ENCODE measurements at places on chromosomes 3 and 15. TPM values are rescaled to one million over a fixed set of nuclear protein-coding genes. Genes with fewer than 3 reads are reported as not detected.

LYZL4 gene
- not detected for polyA plus RNA-seq

FOXL2 gene
- not detected for polyA plus RNA-seq

ZNF662 gene
- 23.4 TPM for polyA plus RNA-seq

SERINC4 gene
- 0.42 TPM for polyA plus RNA-seq

DNA sequence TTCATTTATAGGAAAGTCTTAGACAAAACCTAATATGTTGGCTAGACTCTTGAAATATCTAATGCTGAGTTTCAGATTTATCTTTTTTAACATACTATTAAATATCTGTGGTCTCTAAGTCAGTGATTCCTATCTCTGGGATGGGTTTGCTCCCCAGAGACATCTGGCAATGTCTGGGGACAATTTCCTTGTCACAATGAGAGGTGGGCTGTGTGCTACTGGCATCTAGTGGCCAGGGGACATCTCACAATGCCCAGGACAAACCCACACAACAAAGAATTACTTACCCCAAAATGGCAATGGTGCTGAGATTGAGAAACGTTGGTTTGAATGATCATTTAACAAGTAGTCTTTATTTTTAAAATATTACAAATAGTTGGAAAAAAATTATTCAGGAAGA, 602.1 kb downstream of the MAGI1 start:
- no peak for DNase-seq
- peaks cover 38% of the 10 kb centered on the region for H3K36me3 ChIP-seq
- H3K27me3 ChIP-seq, result no peaks in the 10 kb centered on the region
- H3K4me3 ChIP-seq, result no peak overlapping the region
- no peak overlapping the region for H3K27ac ChIP-seq

DNA sequence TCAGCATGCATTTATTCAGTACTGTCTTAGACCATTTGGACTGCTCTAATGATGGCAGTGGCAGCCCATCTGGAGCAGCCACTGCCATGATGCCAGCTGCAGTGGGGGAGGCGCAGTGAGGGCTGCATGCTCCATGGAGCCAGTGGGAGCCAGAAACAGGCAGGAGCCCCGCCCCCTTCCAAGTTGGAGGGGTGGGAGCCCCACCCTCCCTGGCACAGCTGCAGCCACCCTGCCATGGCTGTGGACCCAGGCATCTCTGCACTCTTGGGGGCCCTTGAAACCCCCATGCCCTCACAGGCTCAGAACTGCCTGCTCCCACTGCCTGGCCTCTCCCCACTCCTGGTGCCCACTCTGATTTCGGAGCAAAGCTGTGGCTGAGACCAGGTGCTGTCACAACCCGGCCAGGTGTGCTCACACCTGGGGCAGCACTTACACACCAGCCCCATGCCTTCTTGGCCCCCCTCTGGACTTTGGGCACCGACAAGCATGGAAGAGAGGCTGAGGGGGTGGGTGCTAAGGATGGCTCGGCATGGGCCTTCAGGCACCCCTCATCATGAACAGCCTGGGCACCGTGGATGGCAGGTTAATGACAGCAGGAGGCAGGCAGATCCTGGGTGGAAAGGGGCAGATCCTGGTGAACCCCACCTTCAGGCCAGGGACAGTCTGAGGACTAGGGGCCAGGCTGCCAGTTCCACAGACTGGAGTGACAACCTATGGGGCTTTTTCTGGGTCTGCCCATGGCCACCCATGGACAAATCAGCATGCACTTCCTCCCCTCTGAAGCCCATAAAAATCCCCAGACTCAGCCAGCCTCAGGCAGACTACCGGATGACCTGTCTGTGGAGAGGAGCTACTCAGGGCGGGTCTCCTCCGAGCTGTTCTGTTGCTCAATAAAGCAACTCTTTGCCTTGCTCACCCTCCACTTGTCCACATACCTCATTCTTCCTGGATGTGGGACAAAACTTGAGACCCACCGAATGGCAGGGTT, 18.3 kb downstream of the TBC1D21 start:
- no peak overlapping the region for H3K27ac ChIP-seq
- no peaks in the 10 kb centered on the region for H3K36me3 ChIP-seq
- H3K4me1 ChIP-seq, result no peaks in the 10 kb centered on the region
- H3K27me3 ChIP-seq, result no peaks in the 10 kb centered on the region
- H3K4me3 ChIP-seq, result no peak overlapping the region

- H3K27me3 ChIP-seq, result no peaks in the 10 kb centered on the region
- no peaks in the 10 kb centered on the region for H3K36me3 ChIP-seq
- no peak overlapping the region for H3K4me3 ChIP-seq
- no peaks in the 10 kb centered on the region for H3K4me1 ChIP-seq
- H3K27ac ChIP-seq, result no peak overlapping the region
- no peak for DNase-seq
These were observed 230.7 kb downstream of the SATB1 start for GRCh38 chr3:18194431-18194830.

AHSG gene
- 1.8 TPM for polyA plus RNA-seq

- no peak overlapping the region for H3K27ac ChIP-seq
- no peaks in the 10 kb centered on the region for H3K36me3 ChIP-seq
- no peaks in the 10 kb centered on the region for H3K4me1 ChIP-seq
- no peak overlapping the region for H3K4me3 ChIP-seq
- H3K27me3 ChIP-seq, result no peaks in the 10 kb centered on the region
These were observed 387.0 kb downstream of the TUSC7 start for GRCh38 chr3:117096549-117096948.

- H3K4me1 ChIP-seq, result no peaks in the 10 kb centered on the region
- no peak overlapping the region for H3K27ac ChIP-seq
- no peaks in the 10 kb centered on the region for H3K36me3 ChIP-seq
- H3K27me3 ChIP-seq, result peaks cover 28% of the 10 kb centered on the region
- DNase-seq, result no peak
These were observed 21.0 kb downstream of the DUOX2 start for GRCh38 chr15:45093013-45093412.

GRCh38 chr3:9957214-9957613, 5.0 kb upstream of the PRRT3 start:
- no peaks in the 10 kb centered on the region for H3K4me1 ChIP-seq
- no peak overlapping the region for H3K4me3 ChIP-seq
- no peak for DNase-seq
- H3K27ac ChIP-seq, result no peak overlapping the region

DNA sequence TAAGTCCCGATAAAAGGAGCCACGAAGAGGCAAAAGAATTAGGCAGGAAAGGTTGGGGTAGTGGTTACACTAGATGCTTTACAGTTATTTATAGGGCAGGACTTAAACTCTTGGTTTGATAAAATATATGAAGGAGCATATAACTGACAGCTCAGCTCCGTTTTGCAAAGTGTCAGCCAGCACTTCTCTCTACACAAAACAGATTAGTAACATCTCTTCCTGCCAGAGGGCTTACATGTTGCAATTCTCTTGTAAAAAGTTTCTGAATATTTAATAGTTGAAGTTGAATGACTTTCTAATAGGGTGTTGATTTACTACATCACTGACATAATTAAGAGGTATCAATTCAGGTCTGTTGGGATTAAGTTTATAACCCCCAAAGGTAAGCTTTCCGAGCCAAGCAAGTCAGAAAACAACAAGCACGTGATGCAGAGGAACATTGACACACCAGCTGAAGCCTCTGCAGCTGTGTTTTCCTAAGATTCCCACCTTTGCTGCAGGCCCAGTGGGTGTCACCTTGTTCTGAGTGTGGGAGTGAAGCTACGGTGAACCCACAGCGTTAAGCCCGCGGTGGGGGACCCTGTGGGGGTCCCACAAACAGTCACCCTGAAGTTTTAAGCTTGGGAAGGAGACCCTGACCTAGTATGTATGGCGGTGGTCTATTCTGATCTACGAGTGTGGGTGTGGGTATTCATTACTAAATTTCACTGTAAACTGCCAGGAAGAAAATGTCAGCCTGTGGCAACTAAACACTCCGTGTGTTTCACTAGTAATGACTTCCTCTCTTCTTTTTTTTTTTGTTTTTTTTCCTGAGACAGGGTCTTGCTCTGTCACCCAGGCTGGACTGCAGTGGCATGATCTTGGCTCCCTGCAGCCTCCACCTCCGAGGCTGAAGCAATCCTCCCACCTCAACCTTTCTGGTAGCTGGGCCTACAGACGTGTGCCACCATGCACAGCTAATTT, 22.0 kb upstream of the ATP13A3 start:
- H3K4me1 ChIP-seq, result peaks cover 7% of the 10 kb centered on the region
- no peak overlapping the region for H3K27ac ChIP-seq
- H3K36me3 ChIP-seq, result peaks cover 2% of the 10 kb centered on the region
- no peak overlapping the region for H3K4me3 ChIP-seq
- no peaks in the 10 kb centered on the region for H3K27me3 ChIP-seq
- no peak for DNase-seq

DNA sequence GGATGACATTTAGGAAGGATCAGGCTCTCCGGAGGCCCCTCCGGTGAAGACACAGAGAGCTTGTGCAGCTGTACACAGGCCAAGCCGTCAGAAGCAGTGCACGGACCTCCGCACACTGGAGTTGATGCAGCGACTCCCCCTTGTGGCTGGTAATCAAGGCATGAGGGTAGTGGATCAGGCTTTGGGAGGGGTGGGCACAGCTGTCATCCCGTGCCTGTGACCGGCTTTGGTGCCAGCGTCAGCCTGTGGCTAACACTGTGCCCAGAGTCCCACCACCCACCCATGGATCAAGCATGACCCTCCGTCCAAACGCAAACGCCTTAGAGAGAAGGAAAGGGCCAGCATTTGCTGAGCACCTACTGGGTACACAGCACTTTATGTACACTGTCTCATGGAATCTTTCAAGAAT, 8.2 kb upstream of the GRIP2 start:
- H3K4me1 ChIP-seq, result peaks cover 8% of the 10 kb centered on the region
- no peaks in the 10 kb centered on the region for H3K36me3 ChIP-seq
- DNase-seq, result peak; percentile 50
- no peak overlapping the region for H3K27ac ChIP-seq
- no peak overlapping the region for H3K4me3 ChIP-seq

GRK7 gene
- polyA plus RNA-seq, result not detected

- no peaks in the 10 kb centered on the region for H3K36me3 ChIP-seq
- H3K27ac ChIP-seq, result no peak overlapping the region
- H3K27me3 ChIP-seq, result no peaks in the 10 kb centered on the region
- H3K4me3 ChIP-seq, result no peak overlapping the region
- DNase-seq, result no peak
These were observed 86.3 kb upstream of the TCF12 start for GRCh38 chr15:56832125-56832524.

HAUS2 gene
- 16.5 TPM for polyA plus RNA-seq

GRCh38 chr15:92075764-92076163, 222.3 kb downstream of the SLCO3A1 start:
- H3K36me3 ChIP-seq, result no peaks in the 10 kb centered on the region
- H3K27ac ChIP-seq, result no peak overlapping the region
- H3K4me3 ChIP-seq, result no peak overlapping the region
- peaks cover 2% of the 10 kb centered on the region for H3K4me1 ChIP-seq
- no peak for DNase-seq
- no peaks in the 10 kb centered on the region for H3K27me3 ChIP-seq

- DNase-seq, result no peak
- H3K4me3 ChIP-seq, result no peak overlapping the region
- no peak overlapping the region for H3K27ac ChIP-seq
- H3K4me1 ChIP-seq, result no peaks in the 10 kb centered on the region
These were observed 14.2 kb upstream of the ZBTB20 start for GRCh38 chr3:115161168-115161834.

DNA sequence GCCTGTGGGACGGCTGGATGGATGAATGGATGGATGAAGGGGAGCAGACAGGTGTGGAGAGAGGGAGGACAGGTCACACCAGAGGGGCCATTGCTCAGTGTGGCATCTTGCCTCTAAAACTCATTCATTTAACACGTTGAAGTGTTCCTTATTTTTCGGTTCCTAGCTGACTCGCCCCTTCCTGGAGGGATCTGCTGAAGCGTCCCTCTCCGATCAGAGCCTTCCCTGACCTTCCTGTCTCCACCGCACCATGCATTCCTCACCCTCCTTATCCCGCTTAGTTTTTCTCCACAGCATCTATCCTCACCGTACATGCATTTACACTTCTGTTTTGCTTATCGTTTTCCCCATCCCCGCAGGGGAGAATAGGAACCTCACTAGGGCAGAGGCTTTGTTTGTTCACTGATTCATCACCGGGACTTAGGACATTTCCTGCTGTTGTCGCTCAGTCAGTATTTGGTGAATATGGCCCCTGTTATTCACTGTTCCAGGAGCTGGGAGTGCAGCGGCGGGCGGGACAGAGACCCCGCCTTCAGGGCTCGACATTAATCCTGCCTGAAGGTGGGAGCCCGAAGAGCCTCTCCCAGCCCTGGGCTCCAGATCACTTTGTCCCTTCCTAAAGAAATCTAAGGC, 32.0 kb downstream of the FOXL2 start:
- H3K36me3 ChIP-seq, result no peaks in the 10 kb centered on the region
- peak overlapping the region; percentile 79 for H3K4me3 ChIP-seq
- H3K27ac ChIP-seq, result peak overlapping the region; percentile 93
- H3K27me3 ChIP-seq, result no peaks in the 10 kb centered on the region
- H3K4me1 ChIP-seq, result peaks cover 6% of the 10 kb centered on the region
- DNase-seq, result peak; percentile 62

AP3B2 gene
- polyA plus RNA-seq, result 10.2 TPM

DNA sequence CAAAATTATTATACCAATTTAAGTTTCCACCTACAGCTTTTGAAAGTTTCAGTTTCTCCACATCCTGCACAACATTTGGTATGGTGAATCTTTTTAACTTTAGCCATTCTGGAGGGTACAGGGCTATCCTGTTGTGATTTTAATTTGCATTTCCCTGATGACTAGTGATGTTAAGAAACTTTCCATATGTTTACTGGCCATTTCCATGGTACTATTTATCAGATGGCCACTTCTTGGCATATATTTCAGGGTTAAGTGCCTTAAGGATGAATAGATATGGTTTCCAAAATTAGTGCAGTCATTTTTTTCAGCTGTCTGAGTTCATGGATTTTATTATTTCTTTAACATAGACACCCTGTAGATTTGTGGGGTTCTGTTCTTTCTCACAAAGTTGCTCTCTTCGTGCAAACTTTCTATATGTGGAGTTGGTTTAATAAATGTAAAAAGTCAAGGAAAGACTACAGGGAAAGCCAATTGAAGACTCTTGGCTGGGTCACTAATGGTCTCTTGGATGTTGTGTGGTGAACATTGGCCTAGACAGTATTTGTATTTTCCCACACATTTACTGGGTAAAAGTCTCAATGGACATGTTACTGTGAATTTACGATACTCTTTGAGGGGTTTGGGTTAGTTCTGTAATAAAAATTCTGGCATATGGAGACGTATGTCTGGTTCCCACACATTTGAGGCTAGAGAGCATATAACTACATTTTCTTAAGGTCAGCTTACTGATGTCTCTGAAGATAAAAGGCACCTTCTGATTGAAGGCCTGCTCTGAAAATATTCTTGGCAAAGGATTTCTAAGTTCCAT, 147.5 kb upstream of the PDZRN3 start:
- H3K27ac ChIP-seq, result no peak overlapping the region
- H3K36me3 ChIP-seq, result no peaks in the 10 kb centered on the region
- no peak for DNase-seq
- no peaks in the 10 kb centered on the region for H3K27me3 ChIP-seq
- no peak overlapping the region for H3K4me3 ChIP-seq
- H3K4me1 ChIP-seq, result no peaks in the 10 kb centered on the region

- H3K4me1 ChIP-seq, result peaks cover 11% of the 10 kb centered on the region
- no peaks in the 10 kb centered on the region for H3K27me3 ChIP-seq
- no peaks in the 10 kb centered on the region for H3K36me3 ChIP-seq
- DNase-seq, result no peak
These were observed 3.0 kb upstream of the TKT start for GRCh38 chr3:53258600-53259426.
